Cerebellar nuclear complex (tissue), 1 donor: ENCODE measurements at places on chromosomes 6 and 20.

DNA sequence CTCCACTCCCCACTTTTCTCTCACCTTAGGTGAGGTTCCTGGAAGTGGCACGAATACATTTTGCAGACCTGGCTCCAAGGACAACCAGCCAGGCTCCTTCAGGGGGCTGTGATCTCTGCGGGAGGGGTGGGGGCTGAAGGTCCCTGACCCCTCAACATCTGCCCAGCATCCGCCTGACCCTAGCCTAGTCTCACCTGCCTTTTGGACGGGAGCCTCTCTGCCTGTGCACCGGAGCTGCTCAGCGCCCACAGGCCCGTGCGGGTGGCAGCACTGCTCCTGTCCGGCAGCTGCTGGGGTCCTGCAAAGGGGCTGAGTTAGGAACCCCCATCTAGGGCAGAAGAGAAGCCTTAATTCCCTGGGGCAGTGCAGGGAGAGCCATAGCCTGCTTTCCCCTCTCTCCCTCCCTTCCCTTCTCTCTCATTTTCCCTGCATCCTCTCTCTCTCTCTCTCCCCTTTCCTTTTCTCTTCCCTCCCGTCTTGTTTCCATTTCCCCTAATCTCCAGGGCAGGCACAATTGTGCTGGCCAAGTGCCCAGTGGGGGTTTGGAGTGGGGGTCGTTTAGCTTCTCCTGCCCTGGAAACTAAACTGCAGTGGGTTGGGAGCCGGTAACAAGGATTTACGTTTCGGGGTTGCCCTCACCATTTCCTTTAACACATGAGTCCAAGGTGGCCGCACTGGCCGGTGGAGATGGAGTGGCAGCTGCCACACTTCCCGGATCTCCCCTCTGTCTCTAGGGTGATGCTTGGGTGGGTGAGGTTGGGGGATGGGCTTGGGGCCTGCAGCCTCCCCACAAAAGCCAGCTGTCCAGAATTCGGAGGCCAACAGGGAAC lies 54.1 kb downstream of the CTCFL start:
- DNase-seq, result no peak

DNA sequence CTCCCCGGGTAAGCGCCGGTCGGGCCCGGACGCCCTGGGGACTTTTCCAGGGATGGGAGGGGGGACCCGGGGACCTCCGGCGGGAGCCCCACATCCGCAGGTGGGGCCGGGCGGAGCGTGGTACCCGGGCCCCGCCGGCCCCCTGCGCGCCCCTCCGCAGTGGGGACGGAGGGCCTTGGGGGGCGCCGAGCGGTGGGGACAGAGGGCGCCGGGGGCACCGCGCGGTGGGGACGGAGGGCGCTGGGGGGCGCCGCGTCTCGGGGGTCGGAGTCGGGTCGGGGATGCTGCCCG lies 270 bp downstream of the PLEKHG1 start:
- DNase-seq, result no peak

GRCh38 chr6:119083007-119083406 lies 4.5 kb upstream of the FAM184A start:
- no peak for DNase-seq

DNA sequence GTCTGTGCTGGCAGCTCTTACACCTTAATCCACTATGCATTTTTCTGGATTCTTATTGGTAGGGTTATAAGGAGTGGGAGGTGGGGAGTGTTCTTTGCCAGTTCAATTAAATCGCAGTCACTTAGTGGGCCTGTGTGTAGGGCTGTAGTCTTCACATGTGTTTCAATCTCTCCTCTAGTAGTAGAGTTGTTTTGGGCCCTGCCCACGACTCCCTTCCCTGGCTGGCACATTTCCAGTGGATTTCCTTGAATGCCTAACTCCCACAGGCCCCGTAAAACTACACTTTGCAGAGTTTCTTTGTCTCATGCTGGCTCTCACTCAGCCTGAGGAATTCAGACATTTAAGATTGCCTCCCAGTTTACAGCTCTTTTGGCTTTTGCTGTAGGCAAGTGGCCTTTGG lies 414.0 kb upstream of the OPRM1 start:
- DNase-seq, result no peak

DNA sequence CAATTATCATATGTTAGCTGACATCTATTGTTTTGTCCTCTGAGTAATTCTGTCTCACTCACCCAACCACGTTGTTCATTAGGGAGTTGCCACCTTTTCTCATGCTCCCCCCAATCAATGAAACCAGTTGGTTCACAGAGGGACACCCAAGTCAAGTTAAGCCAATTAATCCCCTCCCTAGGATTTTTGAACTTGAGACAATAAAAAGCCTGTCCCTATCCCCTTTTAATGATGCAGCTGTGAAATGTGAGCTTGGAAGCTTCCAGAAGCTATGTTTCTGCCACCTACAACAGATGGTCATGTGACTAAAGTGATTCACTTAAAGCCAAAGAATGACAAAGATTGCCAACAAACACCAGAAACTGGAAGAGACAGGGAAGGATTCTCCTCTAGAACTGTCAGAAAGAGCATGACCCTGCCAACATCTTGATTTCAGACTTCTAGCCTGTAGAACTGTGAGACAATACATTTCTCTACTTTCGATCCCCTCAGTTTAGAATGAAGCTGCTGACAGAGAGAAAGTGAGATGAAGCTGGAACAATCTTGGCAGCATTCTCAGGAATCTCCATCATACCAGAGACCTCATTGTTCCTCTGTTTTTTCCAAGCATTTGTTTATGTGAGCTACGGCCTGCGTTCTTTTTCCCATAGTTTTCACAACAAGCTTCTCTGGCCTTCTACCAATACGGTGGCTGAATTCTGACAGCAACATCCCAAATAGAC lies 57.8 kb upstream of the TPD52L1 start:
- DNase-seq, result no peak

GRCh38 chr20:48761023-48761785 lies 66.6 kb downstream of the PREX1 start:
- no peak for DNase-seq

GRCh38 chr6:18254793-18255192 lies 9.5 kb downstream of the DEK start:
- no peak for DNase-seq

DNA sequence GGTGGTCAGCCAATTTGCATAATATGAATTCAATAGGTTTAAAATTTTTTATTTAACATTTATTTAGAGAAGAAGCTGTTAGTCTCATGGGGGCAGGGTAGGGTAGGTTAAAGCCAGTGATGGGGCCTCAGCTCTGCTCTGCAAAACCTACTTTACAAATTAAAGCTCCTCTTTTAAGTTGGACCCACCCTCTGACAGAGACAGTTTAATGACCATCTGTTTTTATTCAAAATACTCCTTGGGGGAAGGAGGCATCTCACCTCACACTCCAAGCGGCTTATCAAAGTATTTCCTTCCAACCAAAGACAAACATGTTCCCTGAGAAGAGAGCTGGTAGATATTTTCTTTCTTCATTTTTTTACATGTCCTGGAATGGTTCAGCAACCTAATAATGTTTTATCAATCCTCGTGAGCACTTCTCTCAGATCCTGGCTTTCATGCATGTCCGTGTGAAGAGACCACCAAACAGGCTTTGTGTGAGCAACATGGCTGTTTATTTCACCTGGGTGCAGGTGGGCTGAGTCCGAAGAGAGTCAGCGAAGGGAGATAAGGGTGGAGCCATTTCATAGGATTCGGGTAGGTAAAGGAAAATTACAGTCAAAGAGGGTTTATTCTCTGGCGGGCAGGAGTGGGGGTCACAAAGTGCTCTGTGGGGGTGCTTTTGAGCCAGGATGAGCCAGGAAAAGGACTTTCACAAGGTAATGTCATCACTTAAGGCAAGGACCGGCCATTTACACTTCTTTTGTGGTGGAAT lies 184.7 kb downstream of the GJA1 start:
- no peak for DNase-seq

GRCh38 chr6:122400121-122400450 lies 634 bp downstream of the HSF2 start:
- no peak for DNase-seq

DNA sequence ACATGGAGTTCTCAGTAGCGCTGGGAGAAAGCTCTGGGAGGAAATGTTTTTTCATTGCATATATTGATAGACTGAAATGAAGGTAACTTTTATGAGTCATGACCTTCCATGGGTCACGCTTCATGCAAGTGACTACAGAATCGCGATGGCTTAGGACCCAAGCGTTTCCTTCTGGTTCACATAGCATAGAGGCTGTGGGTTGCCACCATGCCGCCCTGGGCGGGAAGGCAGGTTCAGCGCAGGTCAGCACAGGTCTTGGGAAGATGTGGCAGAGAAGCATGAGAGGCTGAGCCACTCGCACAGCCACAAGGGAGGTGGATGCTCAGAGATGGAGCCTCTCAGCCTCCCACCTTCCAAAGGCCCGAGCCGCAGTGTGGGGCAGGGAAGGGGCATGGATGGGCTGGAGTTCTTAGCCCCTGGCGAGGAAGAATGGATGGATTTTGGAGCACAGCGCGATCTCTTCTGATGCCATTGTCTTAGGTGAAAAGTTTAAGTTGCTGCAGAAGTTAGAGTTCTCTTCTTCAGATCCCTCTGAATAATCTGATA lies 219.5 kb downstream of the SMOC2 start:
- DNase-seq, result no peak

DNA sequence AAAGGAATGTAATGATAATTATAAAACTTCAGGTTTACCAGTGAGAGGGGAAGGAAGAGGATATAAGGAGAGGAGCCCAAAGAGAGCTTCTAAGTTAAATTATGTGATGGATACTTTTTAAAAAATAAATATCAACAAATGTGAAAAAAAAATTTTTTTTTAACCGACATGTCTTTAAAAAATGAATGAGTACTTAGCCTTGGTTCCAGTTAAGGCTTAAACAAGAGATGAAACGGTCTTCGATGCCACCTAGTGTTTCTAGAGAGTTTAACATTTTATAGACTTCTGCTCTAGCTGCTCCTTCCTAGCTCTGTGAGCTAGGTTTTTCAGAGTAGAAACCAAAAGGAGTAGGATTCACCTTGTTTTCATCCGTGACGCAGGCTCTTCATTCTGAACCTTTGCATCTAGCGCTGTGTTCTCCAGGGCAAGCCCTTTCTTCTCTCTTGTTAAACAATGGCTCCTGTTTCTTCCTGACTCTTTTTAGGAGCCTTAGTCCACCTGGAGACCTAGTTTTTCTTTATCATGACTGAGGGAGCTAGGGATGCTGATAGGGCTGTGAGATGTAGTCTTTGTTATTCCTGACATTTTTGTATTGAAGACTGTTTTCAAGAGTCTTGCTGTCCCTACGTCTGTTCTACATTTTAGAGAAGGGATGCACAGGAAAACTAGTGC lies 42.4 kb upstream of the GNRH2 start:
- peak; percentile 12 for DNase-seq

GRCh38 chr6:140921366-140922226 lies 1211.1 kb upstream of the GJE1 start:
- DNase-seq, result no peak

DNA sequence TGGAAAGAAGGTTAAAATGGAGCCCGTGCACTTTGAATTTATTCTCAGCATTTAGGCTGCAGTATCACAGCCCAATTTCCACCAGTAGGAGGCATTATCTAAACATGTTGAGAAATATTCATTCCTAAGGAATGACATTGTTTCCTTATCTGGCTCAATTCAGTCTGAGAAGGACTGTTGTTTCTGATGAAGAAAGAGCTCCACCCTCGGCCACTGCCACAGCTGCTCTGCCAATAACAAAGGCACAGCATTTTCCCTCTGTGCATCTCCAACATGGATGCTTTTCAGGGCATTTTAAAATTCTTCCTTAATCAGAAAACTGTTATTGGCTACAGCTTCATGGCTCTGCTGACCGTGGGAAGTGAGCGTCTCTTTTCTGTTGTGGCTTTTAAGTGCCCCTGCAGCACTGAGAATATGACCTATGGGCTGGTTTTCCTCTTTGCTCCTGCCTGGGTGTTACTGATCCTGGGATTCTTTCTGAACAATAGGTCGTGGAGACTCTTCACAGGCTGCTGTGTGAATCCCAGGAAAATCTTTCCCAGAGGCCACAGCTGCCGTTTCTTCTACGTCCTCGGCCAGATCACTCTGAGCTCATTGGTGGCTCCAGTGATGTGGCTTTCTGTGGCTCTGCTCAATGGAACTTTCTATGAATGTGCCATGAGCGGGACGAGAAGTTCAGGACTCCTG lies at the start of gene CALHM5:
Gene CALHM5 (plus strand): TSS at position 216 of the 687 bp plus-strand sequence. CDS start 58 bp downstream, at position 274.
- DNase-seq, result no peak

DNA sequence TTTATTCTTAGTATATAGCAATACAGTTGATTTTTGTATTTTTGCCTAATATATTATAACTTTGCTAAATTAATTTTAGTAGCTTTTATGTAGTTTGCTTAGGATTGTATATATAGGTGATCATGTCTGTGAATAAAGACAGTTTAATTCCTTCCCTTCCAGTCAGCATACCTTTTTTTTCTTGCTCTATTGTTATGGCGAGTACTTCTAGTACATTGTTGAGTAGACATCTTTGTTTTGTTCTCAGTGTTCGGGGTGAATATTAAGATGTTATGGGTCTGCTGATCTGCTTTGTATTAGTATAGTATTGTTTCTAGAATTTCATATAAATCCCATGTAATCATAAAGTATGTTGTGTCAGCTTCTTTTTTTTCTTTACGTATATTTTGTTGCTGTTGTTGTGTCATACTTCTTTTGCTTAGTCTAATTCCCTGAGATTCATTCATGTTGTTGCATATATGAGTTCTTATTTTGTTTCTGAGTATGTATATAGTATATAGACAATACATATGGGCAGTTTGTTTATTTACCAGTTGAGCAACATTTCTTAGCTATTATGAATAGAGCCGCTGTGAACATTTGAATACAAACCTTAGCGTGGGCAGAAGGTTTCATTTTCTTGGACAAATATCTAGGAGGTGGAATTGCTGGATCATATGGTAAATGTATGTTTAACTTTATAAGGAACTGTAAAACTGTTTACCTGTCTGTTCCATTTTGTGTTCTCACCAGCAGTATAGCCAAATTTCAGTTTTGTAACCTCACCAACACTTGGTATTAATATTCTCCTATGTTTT lies 25.5 kb downstream of the NCOA3 start:
- no peak for DNase-seq

DNA sequence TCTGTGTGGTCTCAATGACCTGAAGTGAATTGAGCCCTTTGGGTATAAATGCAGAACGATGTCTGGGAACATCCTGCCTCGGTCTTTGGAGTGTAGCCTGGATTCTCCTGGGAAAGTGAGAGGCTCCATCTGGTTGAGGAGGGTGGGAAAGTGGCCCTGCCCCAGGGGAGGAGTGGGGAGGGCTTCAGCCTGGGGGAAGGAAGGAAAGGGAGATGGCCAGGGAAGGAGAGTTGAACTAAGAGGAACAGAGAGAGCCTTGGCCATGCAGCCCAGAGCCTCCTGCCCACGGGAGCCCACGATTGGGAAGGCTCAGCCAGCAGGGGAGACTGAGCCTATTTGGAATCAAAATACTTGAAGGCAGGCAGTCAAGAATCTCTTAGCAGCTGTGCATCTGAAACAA lies 2.3 kb upstream of the EPB41L1 start:
- no peak for DNase-seq

- DNase-seq, result no peak
Measured at GRCh38 chr20:23629542-23630391, 8.0 kb downstream of the CST3 start.
